ENCODE measurements at places on chromosomes 16 and 17.

GRCh38 chr16:30585022-30585399 is 486 bp downstream of the ZNF785 start:
- DNase-seq, result peak; percentile 41

GRCh38 chr16:84607694-84608093 is 10.2 kb downstream of the COTL1 start:
- peak; percentile 80 for DNase-seq

DNA sequence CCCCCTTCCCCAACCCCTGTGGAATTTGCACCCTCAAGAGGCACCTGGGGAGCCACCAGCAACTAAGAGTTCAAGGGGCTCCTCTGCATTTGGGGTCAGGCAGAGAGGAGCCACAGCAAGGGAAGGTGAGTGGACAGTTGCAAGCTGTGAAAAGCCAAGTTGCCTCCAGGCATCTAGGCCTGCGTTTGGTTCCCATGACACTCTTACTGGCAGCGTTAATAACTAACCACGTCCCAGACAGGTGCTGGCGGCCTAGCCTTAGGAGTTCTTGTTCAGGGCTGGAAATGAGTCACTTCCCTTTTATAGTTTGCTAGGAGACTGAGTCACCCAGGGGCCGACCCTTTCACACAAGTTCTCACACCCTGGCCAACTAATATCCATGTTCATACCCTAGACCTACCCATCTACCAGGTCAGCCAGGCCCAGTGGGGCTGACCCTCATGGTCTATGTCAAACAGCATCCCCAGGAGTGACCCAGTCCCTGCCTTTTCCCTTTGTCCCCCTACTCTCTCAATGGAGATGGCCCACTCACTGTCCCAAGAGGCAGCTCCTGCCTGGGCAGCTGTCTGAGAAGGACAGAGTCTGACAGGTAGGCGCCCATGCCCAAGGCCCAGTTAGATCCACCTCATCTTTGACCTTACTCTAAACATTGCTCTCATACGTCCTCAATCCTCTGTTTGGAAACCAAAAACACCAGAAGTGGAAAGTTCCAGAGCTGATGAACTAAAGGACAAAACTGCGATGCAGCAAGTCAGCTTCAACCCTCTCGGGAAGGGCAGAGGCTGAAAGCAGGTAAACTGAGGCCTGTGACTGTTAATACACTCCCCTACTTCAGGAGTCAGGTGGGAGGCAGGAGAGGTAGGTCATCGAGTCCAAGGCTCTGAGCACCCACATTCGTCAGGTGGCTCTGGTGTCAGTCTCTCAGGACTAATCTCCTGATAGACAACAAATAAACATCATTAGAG is 300.6 kb downstream of the SOX9 start:
- DNase-seq, result no peak

- DNase-seq, result no peak
Observed at GRCh38 chr17:8621585-8621984, 8.9 kb downstream of the MYH10 start.

DNA sequence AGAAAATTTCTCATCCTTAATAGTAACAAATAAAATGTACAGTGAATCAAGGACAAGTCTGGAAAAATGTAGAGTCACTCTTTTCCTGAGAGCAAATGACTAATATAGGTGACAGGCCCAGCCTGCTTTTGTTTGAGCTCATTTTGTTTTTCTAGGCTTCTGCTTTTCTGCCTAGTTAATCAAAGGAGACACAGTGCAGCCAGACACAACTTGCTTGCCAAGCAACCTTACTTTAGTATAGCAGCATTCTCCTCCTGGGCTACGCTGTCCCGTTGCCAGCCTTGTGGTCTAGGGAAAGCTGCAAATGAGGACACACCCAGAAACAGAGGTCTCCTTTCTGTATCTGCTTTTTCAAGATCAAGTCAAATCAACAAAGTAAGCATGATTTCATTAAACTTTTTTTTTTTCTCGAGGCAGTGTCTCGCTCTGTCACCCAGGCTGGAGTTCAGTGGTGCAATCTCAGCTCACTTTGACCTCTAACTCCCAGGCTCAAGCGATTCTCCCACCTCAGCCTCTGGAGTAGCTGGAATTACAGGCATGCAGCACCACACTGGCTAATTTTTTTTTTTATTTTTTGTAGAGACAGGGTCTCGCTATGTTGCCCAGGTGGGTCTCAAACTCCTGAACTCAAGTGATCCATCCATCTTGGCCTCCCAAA is 17.2 kb downstream of the GINS3 start:
- DNase-seq, result peak; percentile 95

GRCh38 chr16:726438-727290 is at the start of the genes CCDC78 and HAGHL:
TSS of gene CCDC78 (minus strand) at chr16:726443. CDS start at chr16:726367, 76 bp downstream.
TSS of gene HAGHL (plus strand) at chr16:727106. CDS start at chr16:727510, 404 bp downstream.
- DNase-seq, result peak; percentile 68

GRCh38 chr16:21283521-21284289 is 5.6 kb upstream of the CRYM start:
- peak; percentile 40 for DNase-seq

GRCh38 chr17:11935734-11936406 is 61.4 kb downstream of the ZNF18 start:
- DNase-seq, result peak; percentile 77

- DNase-seq, result no peak
Observed at GRCh38 chr17:31307640-31308039, 6.2 kb downstream of the EVI2B start.

GRCh38 chr17:36730857-36731490 is 129.6 kb downstream of the MRM1 start:
- peak; percentile 51 for DNase-seq

GRCh38 chr17:43532581-43532980 is 13.6 kb downstream of the ETV4 start:
- no peak for DNase-seq

DNA sequence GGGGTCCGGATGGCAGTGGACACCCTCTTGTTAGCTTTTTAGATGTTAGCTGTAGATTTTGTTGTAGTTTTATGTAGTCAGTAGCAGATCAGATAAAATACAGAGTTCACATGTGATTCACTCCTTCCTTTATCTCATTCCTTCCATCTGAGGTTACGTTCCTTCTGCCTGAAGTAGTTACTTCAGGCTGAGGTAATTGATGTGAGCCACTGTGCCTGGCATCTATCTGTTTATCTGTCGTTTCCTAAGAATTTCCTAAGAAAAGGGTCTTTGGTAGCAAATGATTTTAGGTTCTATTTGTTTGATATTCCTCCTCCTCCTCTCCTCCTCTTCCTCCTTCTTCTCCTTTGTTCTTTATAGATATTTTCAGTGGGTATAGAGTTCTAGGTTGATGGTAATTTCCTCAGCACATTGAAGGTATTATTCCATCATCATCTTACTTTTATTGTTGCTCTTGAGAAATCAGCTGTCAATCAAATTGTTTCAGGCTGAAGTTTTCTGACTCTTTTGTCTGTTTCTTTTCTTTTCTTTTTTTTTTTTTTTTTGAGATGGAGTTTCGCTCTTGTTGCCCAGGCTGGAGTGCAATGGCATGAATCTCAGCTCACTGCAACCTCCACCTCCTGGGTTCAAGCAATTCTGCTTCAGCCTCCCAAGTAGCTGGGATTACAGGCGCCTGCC is 29.6 kb upstream of the FBXO47 start:
- no peak for DNase-seq

- DNase-seq, result no peak
Observed at GRCh38 chr16:49489686-49490320, 116.2 kb downstream of the C16orf78 start.

GRCh38 chr16:65679785-65680184 is 557.9 kb upstream of the CDH11 start:
- DNase-seq, result no peak

DNA sequence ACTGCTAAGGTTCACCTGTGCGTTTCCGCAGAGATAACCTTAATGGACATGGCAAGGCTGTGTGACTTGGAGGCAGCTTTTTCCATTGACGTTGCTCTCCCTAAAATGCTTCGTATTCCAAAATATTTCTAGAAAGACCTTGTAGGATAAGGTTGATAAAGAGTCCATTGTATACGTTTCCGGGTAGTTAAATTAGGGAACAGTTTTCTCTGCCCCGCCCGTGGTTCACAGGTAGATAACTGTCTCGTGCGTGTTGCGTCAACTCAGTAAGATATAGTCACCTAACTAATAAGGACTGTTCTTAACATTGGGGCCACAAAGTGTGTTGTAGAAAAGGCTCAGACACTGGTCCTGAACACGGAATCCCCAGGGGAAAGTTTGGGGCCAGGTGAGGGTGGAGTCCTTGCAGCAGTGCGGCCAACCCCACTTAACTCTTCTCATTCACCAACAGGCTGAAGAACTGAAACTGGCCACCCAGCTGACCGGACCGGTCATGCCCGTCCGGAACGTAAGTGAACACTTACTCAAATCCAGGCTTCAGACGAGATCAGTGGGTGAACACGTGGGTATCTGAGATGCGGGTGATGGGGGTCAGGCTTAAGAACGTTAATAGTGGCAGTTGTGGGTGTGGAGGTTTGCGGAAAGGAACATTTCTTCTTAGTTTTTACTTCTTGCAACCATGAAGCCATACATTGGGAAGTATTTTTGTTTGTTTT is 1.6 kb downstream of the RPL13 start:
- no peak for DNase-seq

GRCh38 chr17:8426094-8426720 is 9.5 kb upstream of the NDEL1 start:
- no peak for DNase-seq

DNA sequence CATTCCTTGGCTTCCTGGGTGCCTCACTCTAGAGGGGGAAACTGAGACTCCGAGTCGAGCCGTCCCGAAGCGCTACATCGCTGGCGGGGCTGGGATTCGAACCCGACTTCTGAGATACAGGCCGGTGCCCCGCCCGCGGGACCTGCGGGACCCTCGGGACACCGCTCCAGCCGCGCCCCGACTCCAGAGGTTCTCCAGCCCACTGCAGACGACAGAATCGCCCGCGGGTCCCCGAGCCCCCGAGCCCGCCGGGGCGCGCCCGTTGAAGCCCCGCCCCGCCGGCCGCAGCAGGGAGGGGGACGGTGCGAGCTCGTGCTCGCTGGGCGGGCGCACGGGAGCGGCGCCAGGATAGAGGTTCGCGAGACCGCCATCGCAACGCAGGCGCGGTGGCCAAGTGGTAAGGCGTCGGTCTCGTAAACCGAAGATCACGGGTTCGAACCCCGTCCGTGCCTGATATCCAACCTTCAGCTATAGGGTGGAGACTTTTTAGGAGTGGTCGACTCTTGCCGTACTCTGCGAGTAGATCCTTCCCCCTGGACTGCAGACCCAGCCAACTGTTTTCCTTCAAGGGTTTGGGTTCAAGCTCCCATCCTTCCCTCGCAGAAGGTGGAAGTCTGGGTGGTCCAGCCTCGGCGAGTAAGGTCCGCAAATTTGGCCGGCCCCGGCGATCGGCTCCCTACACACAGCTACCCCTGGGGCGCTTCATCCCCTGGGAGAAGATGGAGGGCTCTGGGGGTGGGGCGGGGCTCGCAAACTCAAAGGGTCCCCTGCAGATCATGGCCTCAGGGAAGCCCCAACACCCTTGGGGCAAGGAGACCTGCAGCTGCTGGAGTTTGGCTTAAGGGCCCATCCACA is 214.6 kb downstream of the MRTFB start:
- DNase-seq, result peak; percentile 95

GRCh38 chr16:60755907-60756306 is 1280.3 kb downstream of the CDH8 start:
- DNase-seq, result no peak

DNA sequence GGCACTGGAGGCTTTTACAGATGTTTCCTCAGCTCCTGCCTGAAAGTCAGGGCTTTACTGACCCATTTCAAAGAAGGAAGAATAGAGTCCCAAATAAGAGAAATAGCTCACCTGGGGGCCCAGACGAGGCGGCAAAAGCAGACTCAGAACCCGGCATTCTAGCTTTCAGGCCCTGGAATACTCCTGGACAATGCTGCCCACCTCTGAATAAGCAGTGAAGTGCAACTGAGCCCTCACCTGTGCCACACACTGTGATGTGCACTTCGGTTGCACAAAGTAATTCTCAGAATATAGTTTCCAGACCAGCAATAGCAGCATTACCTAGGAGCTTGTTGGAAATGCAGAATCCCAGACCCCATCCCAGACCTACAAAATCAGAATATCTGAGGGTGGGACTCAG is 54.6 kb downstream of the ZNF423 start:
- no peak for DNase-seq

GRCh38 chr17:66260275-66260674 is 31.1 kb upstream of the APOH start:
- no peak for DNase-seq

DNA sequence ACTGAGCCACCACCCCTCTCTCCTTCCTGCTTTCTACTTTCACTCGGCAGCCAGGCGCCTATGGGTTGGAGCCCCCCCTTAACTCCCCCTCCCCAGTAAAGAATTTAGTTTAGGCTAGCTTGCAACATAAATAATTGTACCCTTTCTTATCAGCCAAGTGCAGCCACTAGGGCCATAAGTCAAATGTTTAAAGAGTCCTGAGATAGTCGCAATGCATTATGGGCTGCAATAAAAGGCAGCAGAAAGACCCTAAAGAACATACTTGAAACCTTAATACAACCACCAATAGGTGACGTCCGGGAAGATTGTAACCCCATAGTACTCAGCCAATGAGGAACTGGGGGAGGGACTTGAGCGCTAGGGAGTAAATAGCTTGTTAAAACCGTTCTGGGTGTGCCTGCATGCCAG is 40.5 kb downstream of the C16orf82 start:
- peak; percentile 23 for DNase-seq

DNA sequence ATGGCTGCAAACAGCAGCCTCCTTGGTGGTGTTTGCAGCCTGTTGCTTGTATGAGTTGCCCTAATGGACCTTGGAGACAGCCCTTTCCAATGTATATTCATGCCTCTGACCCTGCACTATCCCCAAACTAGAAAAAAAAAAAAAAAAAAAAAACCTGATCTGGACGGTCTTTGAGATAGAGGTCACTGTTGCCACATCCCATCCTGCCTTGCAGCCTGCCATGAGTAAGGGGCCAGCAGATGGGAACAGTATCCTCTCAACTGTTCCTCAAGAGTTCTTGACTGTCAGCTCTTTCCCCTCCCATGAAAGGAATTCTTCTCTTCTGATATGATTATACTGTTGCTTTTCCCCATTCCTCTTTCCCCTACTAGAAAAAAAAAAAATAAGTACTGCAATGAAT is 152.4 kb downstream of the SSH2 start:
- DNase-seq, result no peak

DNA sequence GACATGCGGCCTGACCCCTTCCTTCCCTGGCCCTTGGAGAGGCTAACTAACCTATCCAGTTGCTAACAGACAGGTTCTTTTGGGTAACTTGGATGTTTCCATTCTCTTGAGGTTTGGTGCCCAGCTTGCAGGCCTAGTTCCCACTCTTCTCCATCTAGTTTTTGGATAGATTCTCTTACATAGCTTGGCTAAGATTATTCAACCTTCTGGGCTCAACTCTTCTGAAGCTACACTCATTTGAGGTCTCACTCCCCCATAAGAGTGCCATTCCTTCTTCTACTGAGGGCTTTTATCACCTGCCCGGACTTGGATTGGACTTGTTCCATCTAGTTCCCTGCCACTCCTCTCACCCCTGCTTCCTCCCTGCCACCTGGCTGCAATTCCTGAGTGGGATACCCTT is 44.1 kb upstream of the MARCHF10 start:
- no peak for DNase-seq

GRCh38 chr17:72614871-72615626 is 477.4 kb downstream of the SLC39A11 start:
- DNase-seq, result no peak

GRCh38 chr16:79297805-79298204 is 302.7 kb downstream of the MAF start:
- DNase-seq, result no peak
